ENCODE measurements at places on chromosomes 3 and 15.
A peak's percentile ranks its signal among the peaks of the same experiment; 100 is the strongest.

GRCh38 chr3:164364111-164364510 is 714.2 kb downstream of the SI start:
- no peak for DNase-seq

DNA sequence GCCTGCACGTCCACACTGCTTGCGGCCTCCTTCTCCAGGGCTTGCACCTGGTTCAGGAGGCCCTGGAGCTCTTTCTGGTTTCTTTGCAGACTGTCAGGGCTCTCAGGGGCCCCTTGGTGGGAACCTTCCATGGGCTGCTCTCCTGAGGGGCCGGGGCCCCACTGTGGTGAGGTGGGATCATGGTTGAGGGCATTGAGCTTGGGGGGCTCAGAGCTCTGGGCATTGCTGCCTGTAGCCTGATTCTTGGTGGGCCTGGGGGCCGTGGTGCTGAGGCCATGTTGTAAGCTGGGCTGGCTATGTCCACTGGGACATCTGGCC is 7.5 kb downstream of the XIRP1 start:
- no peak for DNase-seq

GRCh38 chr15:51229907-51230330 is 108.5 kb downstream of the CYP19A1 start:
- DNase-seq, result peak; percentile 17

- DNase-seq, result no peak
Measured at GRCh38 chr3:196174652-196175051, 36.5 kb downstream of the ZDHHC19 start.

- no peak for DNase-seq
Measured at GRCh38 chr3:186267758-186268157, 94.3 kb downstream of the DGKG start.

GRCh38 chr3:83500422-83500821 is 1458.4 kb upstream of the CADM2 start:
- no peak for DNase-seq

- DNase-seq, result no peak
Measured at GRCh38 chr3:88369337-88369736, 219.6 kb downstream of the C3orf38 start.
